ENCODE measurements at places on chromosomes 2 and 18. TPM values are rescaled to one million over a fixed set of nuclear protein-coding genes. Genes with fewer than 3 reads are reported as not detected.

- DNase-seq, result no peak
Measured at GRCh38 chr2:238785528-238785860, 62.4 kb upstream of the TWIST2 start.

DNA sequence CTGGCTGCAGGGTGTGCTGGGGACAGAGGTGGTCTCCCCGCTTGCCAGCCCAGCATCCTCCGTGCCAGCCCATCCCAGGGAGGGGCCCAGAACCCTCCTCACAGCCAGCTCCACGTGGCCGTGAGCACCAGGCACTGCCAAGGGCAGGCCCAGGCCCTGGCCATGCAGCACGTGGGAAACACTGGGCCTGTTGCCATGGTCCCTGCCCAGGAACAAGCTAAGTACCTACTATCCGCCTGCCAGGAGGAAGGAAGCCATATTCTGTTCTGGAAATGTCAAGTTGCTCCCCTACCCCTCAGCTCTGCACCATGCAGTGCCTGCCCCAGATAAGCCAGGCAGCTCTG is 250.6 kb downstream of the CYP26B1 start:
- no peak for DNase-seq

DNA sequence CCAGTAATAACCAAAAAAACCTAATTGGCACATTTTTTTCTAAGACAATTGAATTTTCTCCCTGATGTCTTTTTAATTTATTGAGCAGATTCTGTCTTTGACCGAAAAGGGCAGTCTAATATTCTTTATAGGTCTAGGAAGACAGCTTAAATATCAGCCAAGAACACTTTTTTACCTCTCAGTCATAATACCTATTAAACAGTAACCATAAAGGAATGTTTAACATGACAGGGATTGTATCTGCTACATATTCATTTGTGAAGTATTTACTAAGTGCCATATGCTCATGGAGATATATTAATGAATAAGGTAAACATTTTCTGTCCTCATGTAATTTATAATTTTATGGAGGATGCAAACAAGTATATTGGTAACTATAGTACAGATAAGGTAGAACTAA is 3.1 kb upstream of the HTR2B start:
- DNase-seq, result no peak

- no peak for DNase-seq
Measured at GRCh38 chr2:108305901-108306300, 17.2 kb downstream of the SULT1C2 start.

- DNase-seq, result no peak
Measured at GRCh38 chr2:145411493-145411892, 891.6 kb upstream of the ZEB2 start.

The ALS2 gene
- polyA plus RNA-seq, result 23.1 TPM

The SMC6 gene
- polyA plus RNA-seq, result 60.1 TPM

The C2orf74 gene
- 22.9 TPM for polyA plus RNA-seq

The FSHR gene
- 0.62 TPM for polyA plus RNA-seq

The DPP4 gene
- polyA plus RNA-seq, result 9.3 TPM
